ENCODE measurements at places on chromosomes 2 and 18. TPM values are rescaled to one million over a fixed set of nuclear protein-coding genes. Genes with fewer than 3 reads are reported as not detected.

The LYPD6B gene
- not detected for total RNA-seq

The AQP12B gene
- total RNA-seq: not detected

The TRIM43 gene
- not detected for total RNA-seq

The DNAJC5G gene
- 0.31 TPM for total RNA-seq

The SP5 gene
- not detected for total RNA-seq

The RTTN gene
- total RNA-seq: 31.4 TPM

The DOK6 gene
- total RNA-seq: not detected

The AFF3 gene
- 2.6 TPM for total RNA-seq

The FAM228B gene
- total RNA-seq: 18.0 TPM

The RMND5A gene
- total RNA-seq: 51.3 TPM

The TMEM178A gene
- 1.9 TPM for total RNA-seq

The GCG gene
- not detected for total RNA-seq

The CAPN14 gene
- 0.65 TPM for total RNA-seq

The CD8B2 gene
- 0.62 TPM for total RNA-seq
